ENCODE measurements at places on chromosomes 12 and 14.

DNA sequence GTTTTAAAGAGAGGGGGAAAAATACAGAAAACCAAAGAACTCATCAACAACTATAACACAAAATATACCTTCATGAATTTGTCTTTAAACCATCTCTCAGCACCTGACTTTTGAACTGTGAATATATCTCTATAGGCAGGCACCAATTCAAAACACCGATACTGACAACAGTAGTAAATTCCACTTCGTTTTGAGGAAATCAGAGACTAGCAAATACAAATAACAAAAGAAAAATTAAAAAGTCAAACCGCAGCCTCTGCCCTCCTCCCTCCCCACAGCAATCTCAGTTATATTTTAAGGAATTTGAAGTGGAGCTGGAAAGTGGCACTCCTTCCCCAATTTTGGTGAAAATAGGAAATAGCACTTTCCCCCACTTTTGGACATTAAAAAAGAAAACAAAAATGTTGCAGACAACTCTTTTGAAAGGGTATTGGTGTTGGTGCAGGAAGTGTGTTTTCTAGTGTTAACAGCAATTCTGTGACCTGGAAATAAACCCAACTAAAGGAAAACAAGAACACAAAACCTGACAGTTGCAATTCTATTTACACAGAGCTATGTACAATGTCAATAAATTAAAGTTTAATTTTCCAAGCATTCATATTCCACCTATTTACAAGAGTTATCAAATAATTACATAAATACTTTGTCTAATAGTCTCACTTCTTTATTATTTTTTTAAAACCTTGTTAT lies 13.5 kb downstream of the TBX3 start:
- DNase-seq, result no peak

GRCh38 chr12:56300644-56301464 lies 724 bp upstream of the CS start:
- DNase-seq, result no peak

- DNase-seq, result no peak
Measured at GRCh38 chr12:14619741-14620501, 52.2 kb upstream of the PLBD1 start.

DNA sequence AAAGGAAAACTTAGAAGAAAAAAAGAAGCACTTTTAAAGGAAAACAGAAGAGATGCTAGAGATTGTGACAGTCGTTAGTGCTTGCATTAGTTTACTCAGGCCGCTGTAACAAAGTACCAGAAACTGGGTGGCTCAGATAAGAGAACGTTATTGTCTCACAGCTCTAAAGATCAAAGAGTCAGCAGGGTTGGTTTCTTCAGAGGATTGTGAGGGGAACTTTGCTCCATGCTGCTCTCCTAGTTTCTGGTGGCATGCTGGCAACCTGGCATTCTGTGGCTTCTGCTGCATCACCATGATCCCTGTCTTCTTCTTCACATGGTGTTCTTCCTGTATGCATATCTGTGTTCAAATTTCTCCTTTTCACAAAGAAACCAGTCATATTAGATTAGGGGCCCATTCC lies 119.4 kb upstream of the PLEKHA5 start:
- DNase-seq, result no peak

All from stimulated activated CD4-positive, alpha-beta T cell treated with anti-CD3 and anti-CD28 coated beads, Interleukin-15, amount 100 ng/mL, for 48 hours (primary cell).